ENCODE measurements at places on chromosomes 2 and 18.
A peak's percentile ranks its signal among the peaks of the same experiment; 100 is the strongest.

DNA sequence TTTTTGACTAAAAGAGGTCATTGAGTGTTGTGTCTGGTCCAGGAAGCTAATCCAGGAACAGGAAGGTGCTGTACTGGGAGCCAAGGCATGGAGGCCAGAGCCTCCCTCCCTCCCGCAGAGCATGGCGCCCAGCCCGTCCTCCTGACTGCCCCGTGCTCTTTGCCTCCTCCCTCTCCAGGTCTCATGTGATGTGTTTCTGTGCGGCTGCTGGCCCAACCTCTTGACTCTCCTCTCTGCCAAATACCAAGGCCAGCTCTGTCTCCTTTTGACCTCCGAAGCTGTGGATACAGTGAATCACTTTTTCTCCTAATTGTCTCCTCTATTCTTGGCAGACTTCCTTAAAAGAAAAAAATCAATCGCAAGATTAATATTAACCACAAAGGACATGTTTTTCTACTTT, 284.1 kb downstream of the PHLPP1 start:
- DNase-seq = peak; percentile 26

- no peak for DNase-seq
Observed at GRCh38 chr2:160269365-160269764, 69.3 kb upstream of the ITGB6 start.

DNA sequence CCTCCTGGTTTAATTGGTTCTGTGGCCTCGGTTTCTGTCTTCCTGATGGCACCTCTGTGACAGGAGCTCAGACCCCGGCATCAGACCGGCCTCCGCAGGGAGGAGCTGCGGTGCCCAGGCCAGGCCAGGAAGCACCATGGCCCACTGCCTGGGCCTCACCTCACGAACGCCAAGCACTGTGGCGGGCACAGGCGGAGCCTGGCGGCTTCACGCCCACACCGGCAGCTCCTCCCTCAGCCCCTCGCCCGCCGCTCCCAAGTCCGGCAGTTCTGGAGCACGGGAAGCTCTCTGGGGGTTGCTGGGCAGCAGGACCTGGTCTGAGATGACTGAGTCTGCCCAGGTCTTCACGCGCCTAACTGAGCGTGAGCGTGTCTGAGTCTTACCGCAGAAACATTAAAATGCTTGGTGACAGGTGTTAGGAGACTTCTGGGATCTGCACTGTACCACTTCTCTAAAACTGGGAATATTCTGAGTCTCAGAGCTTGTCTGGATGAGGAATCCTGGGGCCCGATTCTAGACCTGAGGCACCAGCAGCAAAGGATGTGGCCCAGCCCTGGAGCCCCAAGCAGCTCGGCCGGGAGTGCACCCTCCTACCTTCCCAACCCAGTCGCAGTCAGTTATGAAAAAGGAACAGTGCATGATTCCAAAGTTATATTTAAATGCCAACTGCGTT, 21.9 kb downstream of the RTP5 start:
- DNase-seq = no peak

DNA sequence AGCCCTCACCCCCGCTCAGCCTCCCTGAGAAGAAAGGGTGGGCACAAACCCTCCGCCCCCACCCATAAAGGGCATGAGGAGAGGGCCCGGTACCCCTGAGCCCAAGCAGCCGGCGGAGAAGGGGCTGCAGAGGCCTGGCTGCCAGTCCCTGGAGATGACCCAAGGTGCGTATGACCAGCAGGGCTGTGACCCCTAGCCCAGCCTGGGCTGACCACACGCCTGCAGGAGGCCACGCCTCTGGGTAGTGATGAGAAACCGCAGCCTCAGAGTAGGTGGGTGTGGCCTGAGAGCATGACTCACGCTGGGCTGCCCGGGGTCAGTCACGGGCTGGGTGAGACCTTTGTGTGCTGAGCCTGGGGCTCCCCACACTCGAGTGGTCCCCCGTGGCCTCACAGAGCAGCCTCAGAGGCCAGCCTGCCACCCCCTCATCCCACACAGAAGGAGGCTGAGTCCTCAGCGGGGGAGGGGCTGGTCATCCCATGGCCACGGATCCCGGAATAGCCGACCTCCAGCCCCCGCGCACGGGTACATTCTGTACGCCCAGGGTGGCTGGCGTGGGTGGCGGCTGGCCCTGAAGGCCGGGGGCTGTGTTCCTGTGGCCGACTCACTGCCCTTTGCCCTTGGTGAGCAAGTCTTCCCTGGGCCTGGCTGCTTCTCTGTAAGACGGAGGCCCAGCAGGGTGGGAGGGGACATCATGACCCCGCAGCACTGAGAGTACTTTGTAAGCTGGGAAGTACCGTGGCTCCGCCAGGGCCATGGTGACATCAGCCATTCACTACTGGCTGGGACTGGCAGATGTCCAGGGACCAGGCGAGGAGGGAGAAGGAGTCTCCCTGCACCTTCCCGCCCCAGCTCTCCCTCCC, 110.8 kb upstream of the OTOS start:
- no peak for DNase-seq

GRCh38 chr2:69918401-69918800, 3.5 kb downstream of the MXD1 start:
- DNase-seq = no peak

DNA sequence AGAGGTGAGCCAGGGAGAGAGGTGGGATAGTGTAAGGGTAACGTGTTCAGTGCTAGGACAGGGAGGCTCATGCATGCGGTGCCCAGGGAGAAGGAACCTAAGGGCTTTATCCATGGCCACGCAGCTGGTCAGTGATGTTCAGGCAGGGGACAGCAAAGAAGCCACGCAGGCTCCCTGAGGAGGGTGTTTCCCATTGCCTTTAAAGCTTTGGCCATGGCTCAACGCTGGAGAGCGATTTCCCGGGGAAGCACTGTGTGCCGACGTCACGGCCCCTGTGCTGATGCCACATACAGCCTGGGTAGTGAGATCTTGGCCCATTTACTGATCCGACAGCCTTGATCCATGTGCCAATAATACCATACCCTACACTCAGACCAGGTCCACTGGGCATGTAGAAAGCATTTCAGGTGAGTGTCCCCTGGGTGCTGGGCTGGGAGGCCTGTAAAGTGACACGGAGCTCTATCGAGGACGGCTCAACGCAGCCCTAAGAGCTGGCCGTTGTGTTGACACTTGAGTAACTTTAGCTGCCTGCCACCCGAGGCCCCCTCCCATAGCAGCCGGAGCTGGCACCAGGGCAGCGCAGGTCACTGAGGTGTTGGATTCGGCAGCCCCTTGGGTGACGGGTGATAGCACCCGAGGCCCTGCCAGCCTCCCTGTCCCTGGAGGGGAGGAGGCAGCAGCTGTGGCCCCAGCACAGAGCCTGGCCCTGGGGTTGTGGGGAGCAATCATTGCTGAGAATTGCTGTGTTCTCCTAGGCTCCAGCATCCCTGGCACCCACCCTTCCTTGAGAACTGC, 41.4 kb downstream of the PDIA6 start:
- no peak for DNase-seq

- no peak for DNase-seq
Observed at GRCh38 chr18:38933910-38934510, 1368.4 kb upstream of the CELF4 start.

GRCh38 chr2:169746240-169746639, 12.6 kb downstream of the KLHL23 start:
- DNase-seq = no peak

DNA sequence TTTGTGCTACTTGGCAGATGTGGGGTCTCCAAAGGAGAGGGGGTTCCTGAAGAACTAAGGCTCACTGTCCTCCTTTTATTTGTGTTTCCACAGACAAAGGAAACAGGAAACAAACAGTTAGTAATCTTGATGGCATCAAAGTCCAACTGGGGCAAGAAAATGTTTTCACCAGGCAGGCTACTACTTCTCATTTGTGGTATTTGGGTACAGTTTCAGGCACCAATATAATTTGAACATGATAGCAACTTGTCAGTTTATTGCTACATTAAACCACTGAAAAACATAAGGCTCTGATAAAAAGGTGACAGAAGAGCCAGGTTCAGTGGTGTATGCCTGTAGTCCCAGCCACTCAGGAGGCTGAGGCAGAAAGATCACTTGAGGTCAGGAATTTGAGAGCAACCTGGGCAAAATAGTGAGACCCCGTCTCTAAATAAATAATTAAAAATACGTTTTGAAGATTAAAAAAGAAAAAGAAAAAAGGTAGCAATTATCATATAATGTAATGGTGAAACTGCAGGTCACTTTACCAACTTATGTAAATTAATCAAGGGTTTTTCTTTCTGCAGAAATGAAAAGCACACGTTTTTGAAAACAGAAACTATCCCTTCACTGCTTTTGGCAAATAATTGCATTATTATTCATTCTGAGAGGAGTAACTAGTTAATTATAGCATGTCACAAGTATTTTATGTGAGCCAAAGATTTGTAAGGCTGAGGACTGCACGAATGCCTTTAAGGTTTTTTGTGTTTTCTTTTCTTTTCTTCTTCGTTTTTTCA, 157.5 kb upstream of the CAVIN2 start:
- DNase-seq = no peak

GRCh38 chr2:127078028-127078427, 28.9 kb downstream of the BIN1 start:
- no peak for DNase-seq

DNA sequence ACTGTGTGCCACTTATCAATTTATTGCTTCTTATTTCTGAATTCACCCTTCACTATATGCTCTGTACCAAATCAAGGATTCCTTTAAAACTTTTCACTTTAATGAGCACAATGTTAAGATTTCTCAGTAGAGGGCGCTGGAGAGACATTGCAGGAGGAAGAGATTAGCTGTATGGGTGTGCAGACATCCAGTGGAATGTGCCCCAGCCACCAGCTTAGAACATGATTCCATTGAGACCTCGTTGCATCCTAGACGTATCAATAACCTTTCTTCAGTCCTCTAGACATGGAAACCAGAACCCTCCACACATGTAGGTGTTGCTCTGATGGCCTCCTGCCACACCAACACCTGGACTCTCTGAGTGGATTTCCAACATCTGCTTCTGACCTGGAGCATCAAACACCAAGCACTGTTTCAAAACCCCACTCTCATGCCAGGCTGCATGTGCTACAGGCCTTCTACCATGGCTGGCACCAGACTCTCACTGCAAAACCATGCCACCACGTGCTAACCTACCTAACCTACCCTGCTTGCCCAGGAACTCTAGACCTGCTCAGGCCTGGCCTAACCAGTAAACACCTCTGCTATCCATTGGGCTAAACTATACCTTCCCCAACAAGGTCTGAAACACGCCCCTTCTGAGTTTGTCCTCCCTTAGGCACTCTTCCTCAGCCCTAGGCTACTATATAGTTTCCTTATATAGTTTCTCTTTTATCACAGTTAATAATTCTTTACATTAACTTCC, 633.2 kb upstream of the PKDCC start:
- no peak for DNase-seq

GRCh38 chr2:69018678-69019095, 5.7 kb downstream of the ANTXR1 start:
- no peak for DNase-seq

DNA sequence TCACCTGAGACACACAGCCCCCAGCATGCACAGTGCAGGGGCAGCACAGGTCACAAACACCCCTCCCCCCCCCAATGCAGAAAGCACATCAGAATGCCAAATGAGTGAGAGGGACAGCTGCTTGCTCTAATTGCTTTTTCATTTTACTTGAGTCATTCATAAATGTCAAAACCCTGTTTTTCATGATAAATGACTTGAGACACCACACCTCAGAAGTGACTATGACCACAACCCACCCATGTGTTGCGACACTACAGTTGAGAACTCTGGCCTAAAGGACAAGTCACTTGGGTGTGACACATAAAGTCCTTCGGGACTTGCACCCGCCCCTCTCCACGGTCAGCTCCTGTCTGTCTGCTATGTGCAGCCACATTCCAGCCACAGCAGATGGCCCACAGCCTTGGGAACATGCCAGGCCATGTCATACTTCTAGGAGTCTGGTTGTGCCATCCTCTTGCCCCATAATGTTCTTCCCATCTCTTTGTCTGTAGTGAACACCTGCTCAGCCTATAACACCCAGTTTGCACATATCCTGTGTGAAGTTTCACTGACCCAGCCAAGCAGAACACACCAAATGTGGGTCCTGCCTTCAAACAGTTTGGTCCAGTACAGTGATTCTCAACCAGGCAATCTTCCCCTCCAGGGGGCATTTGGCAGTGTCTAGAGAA, 30.2 kb upstream of the RIOK3 start:
- no peak for DNase-seq

Data from dermis microvascular lymphatic vessel endothelial cell (primary cell).